ENCODE measurements at places on chromosomes 11 and 22. TPM values are rescaled to one million over a fixed set of nuclear protein-coding genes. Genes with fewer than 3 reads are reported as not detected.

DNA sequence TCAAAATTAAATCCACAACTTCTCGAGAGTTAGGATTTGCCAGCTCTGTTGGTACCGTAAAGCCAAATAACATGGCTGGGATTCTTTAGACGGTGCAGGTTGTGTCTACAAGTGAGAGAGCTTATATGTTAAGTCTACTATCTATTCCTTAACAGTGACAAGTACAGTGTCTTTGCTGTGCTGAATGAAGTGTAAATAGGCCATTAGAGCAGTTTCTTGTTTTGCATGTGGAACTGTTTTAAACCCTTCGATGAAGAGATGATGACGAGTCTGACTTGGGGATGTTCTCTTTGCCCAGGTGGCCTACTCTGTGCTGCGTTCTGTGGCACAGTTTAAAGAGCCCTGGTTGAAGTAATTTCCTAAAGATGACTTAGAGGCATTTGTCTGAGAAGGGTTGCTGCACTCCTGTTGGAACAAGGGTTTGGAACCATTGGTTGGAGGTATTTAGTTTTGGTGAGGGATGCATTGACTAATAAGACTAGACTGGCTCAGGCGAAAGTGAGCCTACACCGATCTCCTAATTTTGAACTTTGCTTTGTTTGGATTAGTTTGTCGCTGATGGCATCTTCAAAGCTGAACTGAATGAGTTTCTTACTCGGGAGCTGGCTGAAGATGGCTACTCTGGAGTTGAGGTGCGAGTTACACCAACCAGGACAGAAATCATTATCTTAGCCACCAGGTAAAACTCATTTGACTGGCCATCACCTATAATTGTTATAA lies 988 bp downstream of the RPS3 start:
- no peak for DNase-seq

DNA sequence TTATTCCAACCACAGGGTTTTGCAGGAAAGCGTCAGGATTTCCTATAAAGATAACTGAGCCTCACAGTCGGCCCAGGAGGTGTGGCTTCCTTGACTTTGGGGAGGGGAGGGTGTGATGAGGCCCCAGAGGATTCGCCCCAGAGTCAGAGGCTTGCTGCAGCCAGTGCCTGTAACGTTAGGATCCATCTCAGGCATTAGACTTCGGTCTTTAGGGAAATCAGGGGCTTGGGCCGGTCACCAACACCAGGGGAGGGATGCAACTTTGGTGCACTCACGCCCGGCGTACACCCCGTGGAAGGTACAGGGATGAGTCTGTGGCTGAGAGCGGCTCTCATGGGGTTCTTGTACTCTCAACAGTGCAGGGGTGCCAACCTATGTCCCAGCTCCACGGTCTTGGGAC lies 5.7 kb upstream of the ANO1 start:
- DNase-seq = no peak

- DNase-seq = no peak
These were observed 955.6 kb downstream of the OPCML start for GRCh38 chr11:132576706-132577105.

GRCh38 chr11:87431392-87431791 lies 393.7 kb downstream of the TMEM135 start:
- no peak for DNase-seq

- no peak for DNase-seq
These were observed 2.9 kb downstream of the TRPT1 start for GRCh38 chr11:64223001-64223651.

- DNase-seq = no peak
These were observed 977.0 kb upstream of the CHORDC1 start for GRCh38 chr11:91199866-91200265.

- peak; percentile 66 for DNase-seq
These were observed 39.1 kb upstream of the CREB3L1 start for GRCh38 chr11:46238078-46238966.

- DNase-seq = no peak
These were observed 103.5 kb upstream of the TENM4 start for GRCh38 chr11:79544361-79544760.

- DNase-seq = no peak
These were observed 25.3 kb downstream of the CD82 start for GRCh38 chr11:44590769-44591168.

DNA sequence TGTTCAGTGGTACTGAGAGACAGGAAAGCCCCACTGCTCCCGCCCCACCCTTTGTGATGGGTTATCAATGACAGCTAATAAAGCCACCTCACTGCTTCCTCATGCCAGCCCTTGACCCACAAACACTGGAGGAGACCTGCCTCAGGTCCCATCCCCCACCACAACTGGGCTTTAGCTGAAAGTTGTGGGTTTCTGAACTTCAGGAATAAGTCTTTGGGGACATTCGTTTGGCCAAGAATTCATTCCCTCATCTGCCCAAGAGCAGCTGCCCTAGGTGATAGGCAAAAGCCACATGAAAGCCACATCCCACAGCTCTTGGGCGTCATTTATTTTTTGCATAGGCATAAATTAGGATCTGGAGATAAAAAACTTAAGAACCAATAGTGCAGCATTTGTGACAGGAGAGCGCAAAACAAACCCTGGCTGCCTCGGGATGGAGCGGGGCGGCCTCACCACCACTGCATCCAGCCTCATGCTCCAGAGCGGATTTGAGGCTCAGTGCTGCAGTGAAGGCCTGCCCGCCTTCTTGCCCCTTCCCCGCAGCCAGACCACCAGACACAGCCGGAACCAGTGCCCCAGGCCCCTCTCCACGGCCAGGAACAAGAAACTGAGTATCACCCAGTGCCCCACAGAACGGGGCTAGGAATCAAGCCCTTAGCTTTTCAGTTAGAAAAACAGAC lies 21.2 kb downstream of the SUN2 start:
- no peak for DNase-seq

DNA sequence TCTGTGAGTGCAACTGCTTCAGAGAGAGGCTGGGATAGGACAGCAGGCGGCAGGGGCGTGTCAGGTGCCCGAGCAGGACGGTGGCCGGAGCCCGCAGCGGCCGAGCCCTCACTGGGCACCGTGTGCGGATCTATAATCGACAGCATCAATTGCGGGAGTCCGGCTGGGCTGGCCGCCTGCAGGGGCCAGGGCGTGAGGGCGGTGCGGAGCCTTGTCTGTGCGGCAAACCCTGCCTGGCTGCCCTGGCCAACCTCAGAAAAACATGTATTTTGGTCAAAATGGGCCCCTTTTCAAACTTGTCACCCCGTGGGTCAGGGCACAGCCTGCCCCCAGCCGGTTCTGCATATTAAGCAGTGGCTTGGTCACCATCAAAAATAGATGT lies 91.3 kb upstream of the KCNQ1OT1 start:
- DNase-seq = no peak

- DNase-seq = no peak
These were observed 22.1 kb upstream of the CTR9 start for GRCh38 chr11:10728789-10729472.

The SESN3 gene
- total RNA-seq = 62.4 TPM

The TECTA gene
- 2.0 TPM for total RNA-seq

The TMPRSS4 gene
- not detected for total RNA-seq

Data from frontal cortex (tissue), 4 donors.